Progenitor cell of endocrine pancreas (in vitro differentiated cells): ENCODE measurements at places on chromosomes 7 and 10. TPM values are rescaled to one million over a fixed set of nuclear protein-coding genes. Genes with fewer than 3 reads are reported as not detected.

Gene HABP2
- 112 and 133 TPM in 2 replicates for total RNA-seq

Gene C10orf143
- total RNA-seq = 3.6 and 3.7 TPM in 2 replicates

Gene STRIP2
- 6.5 and 6.8 TPM in 2 replicates for total RNA-seq

- peaks cover 60% of the 10 kb centered on the region for H3K27me3 ChIP-seq
- peak overlapping the region; percentile 95 for H3K4me3 ChIP-seq
- H3K4me1 ChIP-seq = peaks cover 18% of the 10 kb centered on the region
These were observed 432 bp upstream of the CAMK2B start for GRCh38 chr7:44325811-44326241.

DNA sequence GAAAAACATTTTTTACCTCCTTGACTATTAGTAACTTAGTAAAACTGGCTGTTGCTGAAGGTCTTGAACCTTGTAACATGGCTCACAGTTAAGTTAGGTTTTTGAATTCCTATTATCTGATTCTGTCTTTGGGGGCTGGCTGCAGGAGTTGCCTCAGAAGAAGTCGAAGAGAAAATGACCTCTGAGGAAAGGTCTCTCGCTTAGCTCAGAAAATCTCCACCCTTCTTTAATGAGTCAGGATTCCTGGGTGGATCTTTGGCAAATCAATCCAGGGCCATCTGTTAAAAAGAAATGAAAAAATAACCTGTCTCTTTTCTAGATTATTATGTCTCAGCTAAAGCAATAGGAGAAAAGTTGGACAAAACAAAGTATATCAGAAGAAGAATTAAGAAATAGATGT, 267.8 kb upstream of the SEMA3C start:
- H3K27ac ChIP-seq = no peak overlapping the region
- DNase-seq = no peak
- H3K4me1 ChIP-seq = no peaks in the 10 kb centered on the region

Gene ARHGAP19
- total RNA-seq = 20.4 and 21.1 TPM in 2 replicates

DNA sequence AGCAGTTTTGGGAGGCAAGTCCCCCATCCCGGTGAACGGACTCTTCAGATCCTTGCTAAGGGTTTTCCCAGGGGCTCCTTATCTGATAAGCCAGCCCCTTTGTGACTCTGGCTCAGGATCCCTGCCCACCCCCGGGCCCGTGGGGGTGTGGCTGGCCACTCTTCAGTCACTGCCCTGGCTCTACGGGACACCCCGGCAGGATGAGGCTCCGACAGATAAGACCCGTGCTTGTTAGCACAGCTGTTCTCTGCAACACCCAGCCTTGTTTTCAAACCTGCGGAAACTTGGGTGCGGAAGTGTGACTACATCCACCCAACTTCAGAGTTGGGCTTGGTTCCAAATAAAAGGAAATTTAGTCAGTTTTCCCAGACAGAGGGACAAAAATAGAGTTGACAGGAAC, 66.7 kb upstream of the PODXL start:
- no peak overlapping the region for H3K27ac ChIP-seq
- DNase-seq = no peak
- no peaks in the 10 kb centered on the region for H3K36me3 ChIP-seq
- peaks cover 30% of the 10 kb centered on the region for H3K27me3 ChIP-seq
- H3K4me1 ChIP-seq = peaks cover 11% of the 10 kb centered on the region

Gene CFAP58
- 0.24 and 0.29 TPM in 2 replicates for total RNA-seq

DNA sequence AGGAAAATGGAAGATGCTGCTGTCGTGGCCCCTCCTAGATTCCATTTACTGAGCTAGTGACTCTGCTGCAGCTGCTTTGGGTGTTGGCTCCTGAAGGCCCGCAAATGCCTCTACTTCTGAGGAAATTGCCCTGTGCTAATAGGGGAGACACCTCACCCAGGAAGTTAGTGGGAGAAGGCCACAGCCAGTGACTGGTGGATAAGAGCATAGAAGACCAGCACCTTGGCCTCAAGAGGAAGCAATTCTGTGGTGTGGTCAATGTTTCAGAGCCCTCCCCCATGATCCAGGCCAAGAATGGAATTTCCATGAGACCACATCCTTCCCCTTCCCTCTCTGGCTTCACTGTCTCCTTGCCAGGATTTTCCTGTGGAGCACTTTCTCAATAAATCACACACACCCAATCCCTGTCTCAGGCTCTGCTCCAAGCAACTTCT, 25.0 kb upstream of the FZD1 start:
- no peak overlapping the region for H3K4me3 ChIP-seq
- DNase-seq = no peak
- H3K4me1 ChIP-seq = peaks cover 5% of the 10 kb centered on the region
- H3K27ac ChIP-seq = no peak overlapping the region
- H3K27me3 ChIP-seq = no peaks in the 10 kb centered on the region

DNA sequence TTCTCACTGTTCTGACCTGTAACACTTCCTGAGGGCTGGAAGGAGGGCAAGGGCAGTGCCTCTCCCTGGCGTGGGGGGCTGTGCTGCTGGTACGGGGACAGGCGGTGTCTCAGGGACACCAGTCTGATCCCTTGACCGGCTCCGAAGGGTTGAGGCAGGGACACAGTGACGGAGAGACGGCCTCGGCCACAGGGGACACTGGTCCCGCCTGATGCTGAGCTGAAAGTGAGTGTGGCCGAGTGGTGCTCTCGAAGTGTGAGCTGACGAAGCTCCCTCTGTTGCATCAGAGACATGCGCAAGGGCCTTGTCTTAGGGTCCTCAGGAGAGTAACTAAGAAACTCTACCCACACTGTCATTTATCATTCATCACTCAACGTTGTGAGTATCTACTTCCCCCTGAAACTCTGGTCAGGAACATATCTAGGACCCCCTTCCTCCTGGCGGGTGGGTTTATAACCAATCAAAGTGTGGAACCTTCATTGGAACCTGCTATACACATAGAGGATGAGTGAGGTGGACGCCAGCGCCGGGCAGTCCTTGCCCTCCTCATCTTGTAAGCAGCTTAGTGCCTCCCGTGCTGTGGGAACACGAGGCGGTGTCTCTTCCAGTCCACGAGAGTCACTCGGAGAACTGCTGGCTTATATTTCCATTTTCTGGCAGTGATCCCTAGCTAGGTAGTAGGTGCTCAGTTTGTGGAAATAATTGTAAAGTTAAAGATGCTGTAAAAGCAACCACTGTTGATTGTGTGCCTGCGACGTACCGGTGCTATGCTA, 283.1 kb downstream of the DNAJB6 start:
- no peak overlapping the region for H3K4me3 ChIP-seq
- no peaks in the 10 kb centered on the region for H3K4me1 ChIP-seq
- no peak overlapping the region for H3K27ac ChIP-seq
- peaks cover 18% of the 10 kb centered on the region for H3K27me3 ChIP-seq
- no peaks in the 10 kb centered on the region for H3K36me3 ChIP-seq

- peaks cover 11% of the 10 kb centered on the region for H3K4me1 ChIP-seq
- H3K27ac ChIP-seq = peak overlapping the region; percentile 72
- no peak for DNase-seq
- H3K36me3 ChIP-seq = peaks cover 9% of the 10 kb centered on the region
- H3K4me3 ChIP-seq = no peak overlapping the region
These were observed 30.4 kb upstream of the PPIF start for GRCh38 chr10:79316671-79317431.

Gene ZNF425
- total RNA-seq = 5.3 and 8.0 TPM in 2 replicates

GRCh38 chr7:152633504-152633903, 42.4 kb downstream of the XRCC2 start:
- no peak overlapping the region for H3K4me3 ChIP-seq
- DNase-seq = no peak
- H3K36me3 ChIP-seq = no peaks in the 10 kb centered on the region
- H3K4me1 ChIP-seq = no peaks in the 10 kb centered on the region
- no peaks in the 10 kb centered on the region for H3K27me3 ChIP-seq

Gene IDI2
- not detected in 2 replicates for total RNA-seq

Gene LEP
- total RNA-seq = not detected in 2 replicates
